ENCODE measurements at places on chromosomes 4 and X.

GRCh38 chr4:71239365-71239764 lies 99.5 kb upstream of the SLC4A4 start:
- no peak for DNase-seq

- no peak for DNase-seq
Measured at GRCh38 chrX:153778684-153779101, 2.1 kb upstream of the SRPK3 start.

- no peak for DNase-seq
Measured at GRCh38 chr4:114780205-114780604, 181.6 kb downstream of the UGT8 start.

- no peak for DNase-seq
Measured at GRCh38 chr4:153523941-153524386, 57.8 kb downstream of the TMEM131L start.

DNA sequence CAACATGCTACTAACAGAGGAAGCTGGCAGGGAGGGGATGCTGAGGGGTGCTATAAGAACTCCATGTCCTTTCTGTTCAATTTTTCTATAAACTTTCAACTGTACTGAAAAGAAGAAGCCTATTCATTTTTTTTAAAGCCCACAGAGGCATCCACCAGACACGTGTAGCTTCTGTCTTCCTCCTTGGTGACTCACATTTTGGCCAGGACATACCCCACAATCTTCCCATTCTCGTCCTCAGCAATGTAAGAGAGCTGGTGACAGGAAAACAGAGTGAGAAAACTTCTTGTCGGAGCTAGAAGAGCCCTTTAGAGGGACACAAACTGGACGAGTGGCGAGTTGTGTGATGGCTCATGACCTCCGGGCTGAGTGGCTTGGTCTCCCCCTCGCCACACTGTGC lies 1.1 kb downstream of the NAA10 start:
- DNase-seq: peak; percentile 38

GRCh38 chr4:56513517-56513916 lies 7.9 kb downstream of the ARL9 start:
- no peak for DNase-seq

- no peak for DNase-seq
Measured at GRCh38 chr4:88809576-88810219, 112.1 kb upstream of the NAP1L5 start.

DNA sequence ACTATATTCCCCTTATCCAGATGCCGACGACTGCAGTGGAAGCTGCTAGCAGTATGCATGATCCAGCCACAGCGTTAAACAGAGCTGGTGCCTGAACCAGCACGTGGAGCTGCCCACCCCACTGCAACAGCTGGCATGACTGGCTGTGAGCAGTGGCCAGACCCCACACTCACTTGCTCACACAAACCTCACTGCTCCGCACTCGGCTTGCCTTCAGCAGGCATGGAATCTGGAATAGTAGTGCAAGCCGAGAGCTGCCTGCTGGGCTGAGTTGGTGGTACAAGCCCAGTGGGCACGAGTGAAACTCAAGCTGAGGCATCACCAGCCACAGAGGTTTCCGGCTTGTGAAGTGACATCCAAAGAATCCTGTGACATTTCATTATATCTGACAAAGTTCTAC lies 1197.6 kb downstream of the FAM133A start:
- no peak for DNase-seq

GRCh38 chr4:13413729-13414437 lies 70.3 kb downstream of the RAB28 start:
- no peak for DNase-seq

DNA sequence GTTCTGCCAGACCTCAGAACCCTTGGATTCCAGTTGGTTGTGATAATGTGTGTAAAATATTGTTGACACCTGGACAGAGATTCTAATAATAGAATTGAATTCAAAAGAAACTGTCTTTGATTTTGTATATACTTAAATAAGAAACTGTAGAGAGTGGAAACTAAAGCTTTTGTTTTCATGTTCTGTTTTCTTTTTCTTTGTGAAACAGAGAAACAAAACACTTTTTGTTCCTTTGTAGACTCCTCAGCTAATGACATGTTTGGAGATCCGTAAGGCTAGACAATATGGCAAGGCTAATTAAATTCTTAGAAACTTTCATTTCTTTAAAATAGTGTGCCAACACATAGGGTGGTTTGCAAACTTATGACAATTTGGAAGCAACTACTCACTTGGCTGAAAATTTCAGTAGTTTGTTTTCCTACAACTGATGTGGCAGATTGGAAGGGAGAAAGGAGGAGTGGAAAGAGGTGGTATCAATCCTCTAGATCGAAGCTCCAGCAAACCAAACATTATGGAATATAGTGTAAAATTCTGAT lies 90.9 kb upstream of the FAT1 start:
- no peak for DNase-seq

GRCh38 chr4:66000510-66001117 lies 330.3 kb upstream of the EPHA5 start:
- no peak for DNase-seq

GRCh38 chr4:126630230-126630629 lies 1002.5 kb upstream of the INTU start:
- DNase-seq: peak; percentile 7

- no peak for DNase-seq
Measured at GRCh38 chrX:100880368-100880767, 6.2 kb upstream of the NOX1 start.

GRCh38 chr4:99052902-99053301 lies 35.7 kb downstream of the ADH5 start:
- no peak for DNase-seq

GRCh38 chrX:150575419-150575814 lies 7.0 kb downstream of the MTM1 start:
- no peak for DNase-seq

GRCh38 chr4:87913896-87914295 lies 61.6 kb upstream of the SPP1 start:
- no peak for DNase-seq

- DNase-seq: no peak
Measured at GRCh38 chr4:153543351-153543750, 77.2 kb downstream of the TMEM131L start.

- peak; percentile 79 for DNase-seq
Measured at GRCh38 chr4:7192252-7193029, at the start of gene SORCS2. SORCS2 (plus strand) TSS chr4:7192538.

- no peak for DNase-seq
Measured at GRCh38 chrX:139692506-139692849, 15.5 kb downstream of the MCF2 start.

DNA sequence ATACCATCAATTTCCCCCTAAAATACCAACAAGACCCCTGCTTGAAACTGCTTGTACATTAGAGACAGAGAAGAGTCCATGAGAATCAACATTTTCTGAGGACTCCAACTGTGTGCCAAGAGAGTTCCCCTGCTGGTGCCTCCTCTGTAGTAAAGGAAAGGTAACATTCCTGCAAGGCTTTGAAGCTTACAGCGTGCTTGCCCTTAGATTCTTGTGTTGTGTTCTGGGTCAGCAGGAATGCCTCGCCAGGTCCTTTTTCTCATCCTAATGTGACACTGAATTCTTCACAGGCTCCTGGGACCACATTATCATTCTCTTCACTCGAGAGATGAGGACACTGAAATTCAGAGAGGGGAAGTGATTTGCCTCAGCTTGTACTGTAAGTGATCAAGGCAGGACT lies 9.7 kb upstream of the EOLA2 start:
- no peak for DNase-seq

- DNase-seq: no peak
Measured at GRCh38 chrX:116417214-116417613, 19.2 kb upstream of the SLC6A14 start.

DNA sequence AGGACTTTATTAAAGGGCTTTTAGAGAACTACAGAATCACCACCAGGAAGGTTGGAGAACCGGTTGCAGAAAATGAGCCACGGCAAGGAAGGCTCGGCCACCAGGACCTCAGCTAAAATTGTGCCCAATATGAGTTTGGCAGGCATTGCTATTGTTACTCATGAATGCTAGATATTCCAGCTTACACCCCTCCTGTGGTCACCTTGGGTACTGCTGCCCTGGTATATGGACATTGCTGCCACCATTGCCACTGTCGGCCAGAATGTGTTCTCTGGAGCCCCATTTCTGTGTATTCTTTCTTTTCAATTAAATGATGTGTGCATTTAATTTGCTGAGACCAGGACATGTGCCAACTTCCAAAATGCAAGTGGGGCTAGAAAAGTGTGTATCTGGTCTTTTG lies 626.7 kb upstream of the BOD1L1 start:
- DNase-seq: peak; percentile 38

- DNase-seq: no peak
Measured at GRCh38 chrX:8289523-8289922, 118.5 kb upstream of the VCX2 start.

- DNase-seq: peak; percentile 88
Measured at GRCh38 chr4:169337510-169337909, 66.8 kb upstream of the SH3RF1 start.

DNA sequence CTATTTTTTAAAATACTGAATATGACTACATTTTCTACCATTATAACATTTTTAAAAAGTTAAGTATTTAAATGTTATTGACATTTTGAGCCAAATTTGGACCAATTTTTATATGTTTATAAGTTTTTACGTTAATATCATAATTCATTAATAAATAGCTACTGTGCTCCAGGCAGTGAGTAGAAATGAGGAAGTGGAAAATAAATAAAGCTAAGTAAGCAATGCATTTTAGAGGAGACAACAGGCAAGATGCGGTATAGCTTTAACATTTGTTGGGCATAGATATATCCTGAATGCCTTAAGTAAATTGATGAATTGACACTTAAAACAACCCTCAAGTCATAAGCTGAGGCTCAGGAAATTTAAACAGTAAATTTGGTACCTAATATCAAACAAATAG lies 474.8 kb downstream of the PCDH10 start:
- no peak for DNase-seq

DNA sequence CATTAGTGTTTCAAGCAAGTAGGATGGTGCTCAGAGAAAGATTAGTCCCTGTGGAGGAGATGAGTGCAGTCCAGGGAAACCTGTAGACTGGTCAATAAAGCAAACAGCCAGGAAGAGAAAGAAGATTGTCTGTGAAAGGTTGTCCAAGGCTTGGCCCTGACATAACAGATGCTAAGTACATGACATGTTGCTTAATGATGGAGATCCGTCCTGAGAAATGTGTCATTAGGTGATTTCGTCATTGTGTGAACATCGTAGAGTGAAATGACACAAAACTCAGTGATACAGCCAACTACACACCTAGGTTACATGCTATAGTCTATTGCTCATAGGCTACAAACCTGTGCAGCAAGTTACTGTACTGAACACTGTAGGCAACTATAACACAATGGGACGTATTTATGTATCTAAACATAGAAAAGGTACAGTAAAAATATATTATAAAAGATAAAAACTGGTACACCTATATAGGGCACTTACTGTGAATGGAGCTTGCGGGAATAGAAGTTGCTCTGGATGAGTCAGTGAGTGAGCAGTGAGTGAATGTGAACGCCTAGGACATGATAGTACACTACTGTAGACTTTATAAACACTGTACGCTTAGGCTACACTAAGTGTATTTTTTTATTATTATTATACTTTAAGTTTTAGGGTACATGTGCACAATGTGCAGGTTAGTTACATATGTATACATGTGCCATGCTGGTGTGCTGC lies 9.0 kb upstream of the PRSS48 start:
- no peak for DNase-seq

GRCh38 chr4:16142598-16143310 lies 58.9 kb upstream of the PROM1 start:
- DNase-seq: no peak

DNA sequence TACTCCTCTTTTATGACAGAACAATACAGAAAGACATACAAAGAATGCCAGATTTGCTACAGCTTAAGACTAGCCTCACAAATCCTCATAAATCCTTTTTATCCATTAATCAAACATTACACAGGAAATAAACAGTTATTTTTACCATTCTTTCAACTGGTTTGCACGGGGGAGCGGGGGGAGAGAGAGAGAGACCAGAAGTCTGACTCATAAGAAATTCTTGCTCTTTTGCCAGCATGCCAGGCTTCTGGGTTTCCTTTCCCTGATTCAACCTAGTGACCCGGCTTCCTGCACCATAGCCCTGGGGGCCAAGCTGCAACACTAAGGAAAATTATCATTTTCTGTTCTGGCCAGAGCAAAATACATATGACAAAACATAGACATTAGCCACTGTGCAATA lies 6.8 kb upstream of the RRAGB start:
- peak; percentile 40 for DNase-seq

GRCh38 chrX:15856636-15857035 lies 2.0 kb upstream of the AP1S2 start:
- DNase-seq: no peak

- no peak for DNase-seq
Measured at GRCh38 chr4:101306225-101306624, 41.1 kb downstream of the PPP3CA start.

- no peak for DNase-seq
Measured at GRCh38 chr4:108891896-108892590, 129.2 kb upstream of the ETNPPL start.

- DNase-seq: no peak
Measured at GRCh38 chr4:122759639-122760310, 27.3 kb downstream of the BBS12 start.

DNA sequence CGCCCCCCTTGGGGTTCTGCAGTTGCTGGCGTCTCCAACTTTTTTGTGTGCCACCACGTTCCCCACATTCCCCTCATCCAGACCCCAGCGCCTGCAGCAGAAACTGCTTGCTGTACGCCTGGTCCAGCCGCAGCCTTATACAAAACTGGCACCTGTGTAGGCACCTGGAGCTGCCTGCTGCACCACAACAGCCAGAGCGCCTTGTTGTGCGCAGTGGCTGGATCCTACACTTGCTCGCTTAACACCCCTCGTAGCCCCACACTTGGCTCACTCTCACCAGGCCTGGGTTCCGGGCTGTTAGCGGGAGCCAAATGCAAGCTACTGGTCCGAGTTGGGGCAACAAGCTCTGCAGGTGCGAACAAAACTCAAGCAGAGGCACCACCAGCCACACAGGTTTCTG lies 136.8 kb downstream of the TECRL start:
- DNase-seq: no peak

- DNase-seq: no peak
Measured at GRCh38 chrX:102624105-102624504, 24.8 kb downstream of the ARMCX5 start.

- DNase-seq: no peak
Measured at GRCh38 chrX:55697381-55697780, 20.2 kb upstream of the RRAGB start.

DNA sequence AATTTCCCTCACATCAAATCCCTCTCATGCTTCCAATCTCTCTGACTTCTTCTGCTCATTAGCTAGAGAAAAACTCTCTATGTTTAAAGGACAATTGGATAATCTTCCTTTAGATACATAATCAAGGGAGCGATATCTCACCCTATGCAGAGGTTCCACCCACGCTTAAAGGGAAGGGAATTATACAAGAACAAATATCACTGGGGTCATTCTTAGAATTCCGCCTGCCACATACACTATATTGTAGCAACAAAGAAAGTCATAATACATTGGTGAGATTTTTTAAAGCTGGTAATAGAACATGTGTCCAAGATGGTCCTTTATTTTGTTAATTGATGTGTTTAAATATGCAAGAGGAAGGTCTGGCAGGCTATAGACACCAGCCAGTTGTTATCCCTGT lies 31.5 kb downstream of the NKX6-1 start:
- no peak for DNase-seq
